Memory B cell (primary cell): ENCODE measurements at places on chromosomes 16 and 17.

DNA sequence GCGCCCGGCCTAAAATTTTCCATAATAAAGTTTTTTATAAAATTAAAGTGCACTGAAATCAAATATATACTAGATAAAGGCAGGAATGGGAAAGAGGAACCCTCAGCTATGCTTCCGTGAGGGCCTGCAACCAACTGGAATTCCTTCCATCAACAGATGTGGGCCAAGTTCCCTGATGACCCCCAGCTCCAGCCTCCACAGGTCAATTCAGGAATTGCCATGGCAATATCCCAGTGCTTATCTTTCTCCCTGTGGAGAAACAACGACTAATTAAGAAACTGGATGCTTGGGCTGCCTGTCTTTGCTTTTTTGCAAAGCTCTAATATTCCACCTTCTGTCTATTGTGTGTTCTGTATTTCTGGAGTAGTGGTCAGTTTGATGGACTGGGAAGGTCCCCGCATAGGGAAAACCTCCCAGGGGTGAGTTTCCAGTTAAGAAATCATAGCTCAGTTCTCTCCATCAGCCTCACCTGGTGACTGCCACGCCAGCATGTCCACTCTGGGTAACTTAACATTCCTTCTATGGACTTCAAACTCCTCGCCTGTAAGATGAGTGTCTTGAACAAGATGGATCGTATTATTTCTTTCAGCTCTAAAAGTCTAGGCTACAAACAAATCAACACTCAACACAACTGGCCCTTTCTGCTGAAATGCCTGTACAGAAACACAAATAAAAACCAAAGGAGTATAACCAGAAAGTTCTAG lies 67.9 kb downstream of the CREBBP start:
- DNase-seq, result no peak

DNA sequence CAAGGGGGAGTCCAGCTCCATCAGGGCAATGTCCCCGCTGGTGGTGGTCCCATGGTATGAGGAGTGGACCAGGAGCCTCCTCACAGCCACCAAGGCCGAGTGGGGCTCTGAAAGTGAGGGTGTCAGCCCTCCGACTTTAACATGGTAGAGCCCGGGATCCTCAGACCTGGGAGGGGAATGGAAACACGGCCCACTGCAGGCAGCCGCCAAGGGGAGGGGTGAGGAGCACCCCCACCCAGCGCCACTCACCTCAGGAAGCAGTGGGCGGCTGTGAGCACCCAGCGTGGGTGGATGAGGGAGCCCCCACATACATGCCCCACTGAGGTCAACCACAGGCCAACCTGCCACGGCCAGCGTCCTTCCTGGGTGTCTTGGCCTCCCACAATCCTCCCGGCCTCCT lies 10.8 kb downstream of the ZG16B start:
- DNase-seq, result no peak

GRCh38 chr17:72234985-72235384 lies 114.2 kb downstream of the SOX9 start:
- no peak for DNase-seq

DNA sequence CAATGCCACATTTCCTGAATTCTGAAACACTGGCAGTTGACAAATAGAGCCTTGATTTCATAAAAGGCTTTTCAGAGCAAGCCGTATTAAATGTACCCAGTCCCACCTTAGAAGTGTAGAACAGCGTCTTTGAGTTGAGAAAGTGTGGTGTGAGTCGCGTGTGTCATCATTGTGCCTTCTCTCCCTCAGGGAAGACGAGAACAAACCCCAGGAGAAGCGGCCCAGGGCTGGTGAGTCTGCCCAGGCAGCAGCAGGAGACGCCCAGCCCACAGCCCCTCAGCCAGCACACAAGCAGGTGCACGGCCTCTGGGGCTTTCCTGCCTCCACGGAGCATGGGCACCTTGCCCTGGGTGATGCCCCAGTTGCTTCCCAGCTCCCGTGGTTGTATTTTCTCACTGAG lies 34.0 kb downstream of the CIBAR2 start:
- no peak for DNase-seq

DNA sequence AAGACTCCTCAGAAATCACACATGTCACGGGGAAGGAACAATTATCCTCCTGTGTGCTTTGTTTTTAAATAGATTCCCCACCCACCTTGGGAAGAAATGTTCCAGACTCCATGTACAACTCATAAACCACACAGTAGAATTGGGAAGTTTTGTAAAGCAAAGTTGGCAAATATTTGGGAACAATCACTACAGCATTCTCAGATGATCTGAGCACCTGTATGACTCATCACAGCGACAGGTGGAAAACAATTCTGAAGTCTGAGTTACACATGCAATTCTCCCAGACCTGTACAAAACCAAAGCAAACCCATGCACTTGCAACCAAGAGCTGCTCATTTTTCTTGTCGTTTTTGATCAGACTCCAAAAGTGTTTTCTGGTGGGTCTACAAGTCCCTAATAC lies 14.4 kb upstream of the MYLK3 start:
- DNase-seq, result no peak

- no peak for DNase-seq
Observed at GRCh38 chr17:76353004-76353598, 615 bp downstream of the PRPSAP1 start.

- DNase-seq, result no peak
Observed at GRCh38 chr17:10041287-10041612, 136.2 kb upstream of the RCVRN start.

GRCh38 chr16:57300387-57301125 lies 16.1 kb upstream of the PLLP start:
- peak; percentile 100 for DNase-seq

DNA sequence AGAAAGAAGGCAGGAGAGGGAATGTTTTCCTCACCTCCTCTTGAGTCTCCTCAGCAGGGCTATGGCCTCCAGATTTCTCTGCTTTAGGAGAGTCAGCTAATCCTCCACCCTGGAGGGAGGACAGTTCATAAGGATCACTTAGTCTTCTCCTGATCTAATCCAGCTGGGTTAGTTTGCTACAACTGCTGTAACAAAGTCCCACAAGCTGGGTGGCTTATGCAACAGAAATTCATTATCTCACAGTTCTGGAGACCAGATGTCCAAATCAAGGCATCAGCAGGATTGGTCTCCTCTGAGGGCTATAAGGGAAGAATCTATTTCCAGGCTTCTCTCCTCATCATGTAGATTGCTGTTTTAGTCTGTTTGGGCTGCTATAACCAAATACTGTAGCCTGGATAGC lies 40.6 kb upstream of the XYLT1 start:
- DNase-seq, result no peak

DNA sequence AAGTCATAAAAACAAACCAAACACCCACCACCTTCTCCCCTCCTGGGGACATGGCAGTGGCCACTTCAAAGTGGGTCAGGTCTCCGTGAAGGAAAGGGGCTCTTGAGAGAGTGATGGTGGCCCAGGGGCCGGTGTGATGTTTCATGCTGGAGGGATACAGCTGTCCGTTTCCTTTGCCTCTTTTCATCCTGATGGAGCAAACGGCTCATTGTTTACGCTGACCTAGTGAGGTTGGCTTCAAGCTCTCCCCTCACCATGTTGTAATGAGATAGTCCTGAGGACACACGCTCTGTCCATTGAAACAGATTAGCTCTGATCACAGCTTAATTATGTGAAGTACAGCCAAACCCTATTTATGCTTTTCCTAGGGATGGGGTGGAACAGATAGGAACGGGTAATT lies 34.2 kb downstream of the CDH13 start:
- DNase-seq, result no peak

GRCh38 chr16:68473358-68474070 lies 25.2 kb upstream of the SMPD3 start:
- DNase-seq, result no peak

DNA sequence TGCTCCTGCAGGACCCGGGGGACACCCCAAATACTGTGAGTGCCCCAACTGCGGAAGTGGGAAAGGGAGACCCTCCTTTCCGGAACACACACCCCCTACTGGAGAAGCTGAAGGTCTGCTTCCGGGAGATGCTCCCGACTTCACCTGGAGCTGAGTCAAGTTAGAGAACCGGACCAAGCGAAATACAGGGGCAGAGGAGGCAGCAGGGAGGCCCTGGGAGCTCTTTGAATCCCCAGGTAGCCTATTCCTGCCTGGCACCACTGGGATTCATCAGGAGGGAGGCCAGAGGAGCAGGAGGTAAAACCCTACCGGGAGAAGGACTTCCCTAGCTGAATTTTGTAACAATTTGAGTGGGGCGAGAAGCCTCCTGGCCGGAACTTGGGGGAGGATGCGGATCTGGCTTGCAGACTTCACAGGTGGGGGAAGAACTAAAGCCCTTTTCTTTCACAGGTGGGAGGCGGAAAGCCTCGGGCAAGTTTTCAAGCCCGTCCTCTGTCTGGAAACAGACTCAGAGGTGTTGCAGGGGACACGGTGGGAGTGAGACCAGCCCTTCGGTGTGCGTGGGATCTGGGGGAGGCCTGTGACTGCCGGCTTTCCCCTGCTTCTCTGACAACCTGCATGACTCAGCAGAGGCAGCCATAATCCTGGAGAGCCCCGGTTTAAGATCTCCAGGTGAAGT lies 22.4 kb upstream of the TEKT1 start:
- DNase-seq, result no peak

GRCh38 chr17:66971264-66971663 lies 6.8 kb downstream of the CACNG4 start:
- DNase-seq, result no peak

DNA sequence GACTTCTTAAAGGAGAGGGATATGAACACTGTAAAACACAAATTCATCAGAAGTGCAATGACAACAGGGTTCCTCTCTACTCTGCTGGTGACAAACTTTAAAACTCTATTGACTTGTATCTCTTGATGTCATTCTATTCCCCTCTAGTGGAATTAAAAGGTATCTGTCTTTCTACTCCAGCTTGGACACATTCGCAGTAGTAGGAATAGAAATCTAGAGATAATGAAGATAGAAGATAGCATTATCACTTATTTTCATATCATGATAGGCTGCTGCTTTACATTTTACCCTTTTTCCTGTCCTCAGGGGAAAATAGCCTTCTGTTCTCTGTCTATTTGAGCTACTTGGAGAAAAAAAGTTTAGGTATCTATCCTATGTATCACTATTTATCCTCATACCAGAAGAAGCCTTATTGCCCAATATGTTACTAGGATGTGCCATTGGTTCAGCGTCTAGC lies 209.6 kb upstream of the CACNG5 start:
- no peak for DNase-seq

GRCh38 chr16:48963306-48963705 lies 318.3 kb downstream of the CBLN1 start:
- DNase-seq, result no peak

GRCh38 chr16:24124291-24124690 lies 131.8 kb upstream of the CACNG3 start:
- no peak for DNase-seq

- DNase-seq, result no peak
Observed at GRCh38 chr17:82021107-82021899, 1.4 kb downstream of the CENPX start.

GRCh38 chr16:88634994-88635670 lies 3.2 kb upstream of the IL17C start:
- DNase-seq, result no peak

DNA sequence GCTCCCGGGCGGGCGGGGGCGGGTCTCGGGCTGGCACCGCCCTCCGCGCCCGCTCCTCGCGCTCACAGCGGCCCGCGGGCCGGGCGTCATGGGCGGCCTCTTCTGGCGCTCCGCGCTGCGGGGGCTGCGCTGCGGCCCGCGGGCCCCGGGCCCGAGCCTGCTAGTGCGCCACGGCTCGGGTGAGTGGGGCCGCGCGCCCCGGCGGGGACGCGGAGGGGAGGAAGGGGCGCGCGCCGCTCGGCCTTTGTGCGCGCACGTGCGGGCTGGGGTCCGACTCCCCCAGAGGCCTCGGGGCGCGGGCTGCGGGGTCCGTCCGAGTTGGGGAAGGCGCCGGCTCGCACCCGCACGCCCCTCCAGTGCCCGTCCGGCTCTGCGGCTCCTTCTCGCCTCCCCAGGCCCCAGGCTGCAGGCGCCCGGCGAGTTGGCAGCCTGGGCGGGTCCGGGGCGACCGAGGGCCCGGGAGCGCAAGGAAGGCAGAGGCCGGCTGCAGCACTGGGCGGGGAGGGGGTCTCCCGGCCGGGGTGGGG lies at the start of gene NME4:
Gene NME4, plus strand, starts transcription at position 65 of the 527 bp plus-strand sequence. Its CDS starts 24 bp downstream, at position 89.
- DNase-seq, result peak; percentile 42

GRCh38 chr17:48724251-48725003 lies 1.4 kb downstream of the PRAC2 start:
- DNase-seq, result no peak

DNA sequence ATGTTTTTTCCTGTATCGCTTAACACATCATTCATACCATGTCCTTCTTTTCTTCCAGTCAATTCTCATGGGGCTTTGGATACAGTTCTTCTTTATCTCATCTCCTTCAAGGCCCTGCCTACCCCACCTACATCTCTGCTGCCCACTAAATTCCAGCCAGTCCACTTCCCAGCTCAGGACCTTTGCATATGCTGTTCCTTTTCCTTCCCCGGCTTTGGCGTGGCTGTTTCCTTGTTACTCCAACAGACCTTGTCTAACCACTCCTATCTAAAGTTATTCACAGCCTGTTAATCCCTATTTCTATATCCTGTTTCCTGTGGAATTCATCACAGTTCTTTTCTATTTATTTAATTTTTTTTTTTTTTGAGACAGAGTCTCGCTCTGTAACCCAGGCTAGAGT lies 6.6 kb upstream of the STAT3 start:
- DNase-seq, result no peak

DNA sequence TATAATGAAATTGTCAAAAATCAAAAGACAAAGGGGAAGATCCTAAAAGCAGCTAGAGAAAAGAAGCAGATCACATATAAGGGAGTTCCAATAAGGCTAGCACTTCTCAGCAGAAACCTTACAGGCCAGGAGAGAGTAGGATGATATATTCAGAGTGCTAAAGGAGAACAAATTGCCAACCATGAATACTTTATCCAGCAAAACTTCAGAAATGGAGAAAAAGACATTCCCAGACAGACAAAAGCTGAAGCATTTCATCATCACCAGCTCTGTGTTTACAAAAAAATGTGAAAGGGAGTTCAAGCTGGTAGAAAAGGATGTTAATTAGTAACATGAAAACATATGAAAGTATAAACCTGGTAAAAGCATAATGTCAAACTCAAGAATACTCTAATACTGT lies 37.4 kb downstream of the CDR2 start:
- DNase-seq, result no peak

- no peak for DNase-seq
Observed at GRCh38 chr17:32910769-32911168, 17.2 kb upstream of the TMEM98 start.

GRCh38 chr17:64950871-64951270 lies 31.6 kb upstream of the LRRC37A3 start:
- DNase-seq, result no peak

GRCh38 chr16:26667307-26667706 lies 399.4 kb upstream of the C16orf82 start:
- DNase-seq, result no peak

- DNase-seq, result no peak
Observed at GRCh38 chr16:68480084-68480995, 32.0 kb upstream of the SMPD3 start.
